ENCODE measurements at places on chromosomes 11 and 22. TPM values are rescaled to one million over a fixed set of nuclear protein-coding genes. Genes with fewer than 3 reads are reported as not detected.
A peak's percentile ranks its signal among the peaks of the same experiment; 100 is the strongest.

GRCh38 chr22:39917197-39917643, 16.3 kb downstream of the GRAP2 start:
- no peak for DNase-seq

DNA sequence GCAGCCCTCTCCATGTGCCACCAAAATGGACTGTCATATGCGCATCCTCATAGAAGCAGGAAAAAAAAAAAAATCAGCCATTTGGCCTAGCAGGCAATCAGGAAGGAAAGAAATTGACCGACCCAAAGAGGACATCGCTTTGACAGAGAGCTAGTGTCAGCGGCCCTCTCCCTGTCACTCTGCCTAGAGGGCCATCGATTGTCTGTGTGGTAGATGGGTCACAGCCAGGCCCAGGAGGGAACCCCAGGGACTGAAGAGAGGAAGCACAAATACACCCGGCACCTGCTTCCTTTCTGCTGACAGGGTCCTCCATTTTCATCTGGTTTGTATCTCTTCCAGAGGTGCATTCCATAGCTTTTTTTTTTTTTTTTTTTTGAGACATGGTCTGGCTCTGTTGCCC, 21.8 kb downstream of the VPS37C start:
- DNase-seq, result no peak

GRCh38 chr11:78981153-78981552, 406.5 kb upstream of the NARS2 start:
- DNase-seq, result no peak

GRCh38 chr22:26718905-26719304, 61.5 kb downstream of the MIAT start:
- no peak for DNase-seq

DNA sequence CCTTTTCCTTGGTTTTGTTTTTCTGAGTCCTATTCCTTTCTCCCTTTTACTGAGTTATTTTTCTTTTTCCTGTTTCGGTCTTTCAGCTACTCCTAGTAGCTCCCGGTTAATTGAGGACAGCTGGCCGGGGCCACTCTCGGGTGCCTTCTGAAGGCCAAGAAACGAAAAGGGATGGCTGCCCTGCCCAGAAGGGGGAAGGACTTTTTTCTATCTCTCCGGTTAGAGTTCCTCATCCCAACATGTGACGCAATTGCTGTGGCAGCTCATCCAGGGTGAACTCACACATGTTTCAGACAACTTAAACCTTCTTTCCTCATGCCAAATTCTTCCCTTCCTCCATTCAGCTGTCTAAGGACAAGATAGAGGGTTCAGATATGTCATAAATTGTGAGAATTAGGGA, 83.6 kb downstream of the PIWIL4 start:
- DNase-seq, result no peak

DNA sequence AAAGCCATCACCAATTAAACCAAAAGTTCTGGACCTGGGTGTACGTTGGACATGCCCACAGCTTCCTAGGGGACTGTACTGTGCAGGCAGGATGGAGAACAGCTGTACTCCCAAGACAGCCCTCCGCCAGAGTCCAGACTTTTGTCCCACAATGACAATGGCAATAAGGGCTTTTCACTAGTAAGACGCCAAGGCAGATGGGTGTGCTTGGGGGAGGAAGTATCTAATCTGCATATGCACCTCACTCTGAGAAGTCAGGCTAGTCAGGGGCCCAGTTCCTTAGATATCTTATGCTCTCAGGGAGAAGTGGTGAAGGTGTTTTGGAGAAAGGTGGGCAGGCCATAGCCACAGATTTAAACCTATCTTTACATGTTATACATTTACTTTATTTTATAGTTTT, 85.1 kb upstream of the USP47 start:
- DNase-seq, result no peak

- DNase-seq, result no peak
These were observed 6.3 kb downstream of the C22orf31 start for GRCh38 chr22:29055192-29055830.

DNA sequence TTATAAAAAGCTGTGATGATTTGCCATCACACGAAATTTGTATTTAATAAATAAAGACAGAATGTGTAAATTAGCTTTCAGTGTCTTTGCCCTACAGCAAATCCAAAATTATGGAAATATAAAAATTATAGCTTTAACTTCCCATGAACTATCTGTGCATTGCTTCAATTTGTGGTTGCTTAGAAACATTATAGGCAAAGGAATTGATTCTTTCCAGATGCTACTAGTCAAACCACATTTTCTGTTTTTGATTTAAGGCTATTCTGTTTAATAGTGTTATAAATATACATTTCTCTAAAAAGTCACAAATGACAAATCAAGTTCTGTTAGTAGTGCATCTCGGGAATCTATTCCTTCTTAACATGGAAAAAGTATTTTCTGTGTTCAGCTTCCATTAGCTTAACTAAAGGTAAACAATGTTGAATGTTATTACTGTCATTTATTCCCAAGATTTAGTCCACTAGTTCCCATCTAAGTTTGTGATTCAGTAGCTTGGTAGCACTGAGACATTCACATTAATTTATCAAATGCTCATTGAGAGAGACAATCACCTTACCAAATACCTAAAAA, 1086.3 kb upstream of the CCDC90B start:
- no peak for DNase-seq

The TMA7B gene
- not detected for total RNA-seq

DNA sequence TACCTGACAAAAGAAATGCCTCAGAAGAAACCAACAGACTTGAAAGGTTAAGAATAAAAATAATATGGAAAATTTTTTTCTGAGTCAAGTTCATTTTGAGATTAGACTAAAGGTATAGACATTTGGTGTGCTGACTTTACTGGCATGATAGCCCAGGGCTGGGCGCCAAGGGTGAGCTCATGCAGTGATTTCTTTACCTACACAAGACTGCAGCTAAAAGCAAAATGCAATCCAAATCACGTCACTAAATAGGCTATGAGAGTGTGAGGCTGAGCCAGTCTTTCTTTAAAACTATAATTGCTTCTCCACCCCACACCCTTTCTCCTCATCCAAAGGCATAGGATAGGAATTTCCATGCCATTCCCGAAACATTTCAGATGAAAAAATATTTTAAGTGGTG, 196.5 kb downstream of the FAM76B start:
- no peak for DNase-seq

DNA sequence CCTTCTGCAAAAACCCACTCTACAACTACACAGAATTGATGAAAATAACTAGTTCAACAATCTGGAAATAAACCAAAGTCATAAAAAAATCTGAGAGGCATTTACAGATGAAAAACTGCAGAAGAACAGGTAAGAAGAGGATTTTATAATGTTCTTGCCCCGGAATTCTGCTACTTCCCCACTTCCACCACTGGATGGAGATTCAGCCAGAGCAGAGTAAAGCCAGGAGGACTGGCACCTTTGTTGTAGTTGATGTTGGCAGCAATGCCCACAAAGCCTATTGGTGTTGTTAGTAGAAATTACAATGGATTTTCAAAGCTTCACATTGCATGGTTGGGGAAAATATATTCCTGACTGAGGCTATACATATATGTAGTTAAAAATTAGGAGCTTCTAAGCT, 640.2 kb downstream of the LRRC4C start:
- DNase-seq, result peak; percentile 30

- DNase-seq, result peak; percentile 72
These were observed 2.0 kb upstream of the LARGE1 start for GRCh38 chr22:33922349-33922681.

DNA sequence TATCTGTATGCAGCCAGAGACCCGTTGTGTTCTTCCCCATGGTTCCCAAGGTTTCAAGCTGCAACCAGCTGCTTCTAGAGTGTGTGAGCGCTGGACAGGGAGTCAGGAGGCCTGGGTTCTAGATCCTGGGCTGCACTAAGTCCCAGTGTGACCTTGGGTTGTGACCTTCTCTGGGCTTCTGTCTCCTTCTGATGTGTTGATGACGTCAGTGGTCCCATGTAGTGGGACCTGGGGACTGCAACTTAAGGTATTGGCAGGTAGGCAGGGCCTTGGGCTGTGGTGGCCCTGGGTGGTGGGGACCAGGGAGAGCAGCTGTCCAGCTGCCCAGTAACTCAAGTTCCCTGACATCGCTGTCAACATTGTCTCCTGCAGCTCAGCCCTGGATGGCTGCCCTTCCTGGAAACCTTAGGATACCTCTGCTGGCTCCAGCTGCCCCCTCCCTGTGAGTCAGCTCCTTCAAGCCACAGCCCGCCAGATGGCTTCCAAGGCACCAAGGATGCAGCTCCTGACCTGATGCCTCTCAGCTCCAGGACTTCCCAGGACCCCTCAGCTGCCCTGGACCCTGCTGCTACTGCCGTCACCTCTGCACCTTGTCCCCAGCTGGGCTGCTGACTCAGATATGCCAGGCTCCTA, 1.3 kb upstream of the PVALB start:
- no peak for DNase-seq

The OR4S2 gene
- total RNA-seq, result not detected

- no peak for DNase-seq
These were observed 6.4 kb downstream of the PTPRJ start for GRCh38 chr11:47986742-47987141.

DNA sequence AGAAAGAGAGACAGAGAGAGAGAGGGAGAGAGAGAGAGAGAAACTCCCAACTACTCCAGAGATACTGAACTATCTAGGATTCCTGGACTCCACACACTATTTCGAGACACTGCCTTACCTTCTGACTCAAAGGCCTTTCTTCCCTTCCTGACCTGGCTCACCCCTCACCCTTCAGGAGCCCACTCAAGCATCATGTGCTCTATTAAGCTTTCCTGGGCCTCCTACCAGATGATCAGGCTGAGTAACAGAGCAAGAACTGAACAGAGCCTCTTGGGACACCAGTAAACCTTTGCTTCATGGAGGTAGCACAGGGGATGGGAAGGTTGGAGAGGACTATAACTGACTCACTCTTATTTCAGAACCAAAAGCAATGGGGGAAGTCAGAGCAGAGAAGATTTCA, 31.4 kb downstream of the PLEKHA7 start:
- no peak for DNase-seq

The MUC5B gene
- total RNA-seq, result 0.02 TPM

DNA sequence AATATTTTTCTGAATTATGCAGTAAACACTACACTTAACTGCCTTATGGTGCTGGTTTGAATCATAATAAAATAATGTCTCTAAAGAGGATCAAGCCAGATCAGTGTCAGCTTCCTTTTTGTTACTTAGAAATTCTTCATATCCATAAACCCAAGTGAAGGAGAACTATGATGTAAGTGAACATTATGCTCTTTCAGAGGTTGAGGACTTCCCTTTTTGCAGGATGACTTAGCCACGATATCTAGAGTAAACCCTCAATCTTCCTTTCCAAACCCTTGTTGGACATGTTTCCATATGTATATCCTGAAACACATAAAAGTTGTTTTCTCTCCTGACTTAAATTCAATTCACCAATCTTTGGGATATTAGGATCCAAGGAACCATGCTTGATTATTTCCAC, 19.1 kb downstream of the OR8D1 start:
- no peak for DNase-seq

The MRGPRX4 gene
- not detected for total RNA-seq

DNA sequence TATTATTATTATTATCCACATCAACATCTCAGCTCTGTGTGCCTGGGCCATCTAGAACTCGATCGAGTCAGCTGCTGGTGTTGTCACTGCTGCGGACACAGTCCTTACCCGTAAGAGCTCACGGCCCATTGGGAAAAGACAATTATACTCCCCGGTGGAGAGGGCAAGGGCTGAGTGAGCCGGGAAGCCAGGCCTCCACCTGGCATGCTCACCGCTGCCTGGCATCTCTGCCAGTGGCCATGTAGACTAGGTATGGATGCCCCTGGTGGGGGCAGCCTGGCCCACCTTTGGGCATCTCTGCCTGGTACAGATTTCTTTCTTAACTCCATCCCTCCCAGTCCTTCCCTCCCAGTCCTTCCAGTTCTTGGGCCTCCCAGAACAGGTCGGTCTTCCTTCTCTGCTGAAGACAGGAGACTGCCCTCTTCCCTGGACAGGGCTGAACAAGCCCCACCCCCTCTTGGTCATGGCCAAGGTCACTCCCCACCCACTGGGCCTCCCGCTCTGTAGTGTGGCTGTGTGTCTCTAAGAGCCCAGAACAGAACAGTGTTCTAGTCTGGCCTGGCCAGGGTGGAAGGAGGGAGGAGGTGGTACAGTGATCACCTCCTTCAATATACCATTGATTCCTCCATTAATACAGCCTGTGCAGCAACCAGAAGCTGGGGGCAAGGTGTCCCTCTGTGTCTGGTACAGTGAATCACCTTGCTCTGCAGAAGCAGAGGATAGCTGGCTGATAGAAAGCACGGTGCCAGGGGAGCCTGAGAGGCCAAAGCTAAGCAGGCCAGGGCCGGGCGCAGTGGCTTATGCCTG, 57.7 kb downstream of the FLRT1 start:
- no peak for DNase-seq

- no peak for DNase-seq
These were observed 41.6 kb downstream of the SLC22A12 start for GRCh38 chr11:64632654-64633053.

Measured in H9 (cell line).